ENCODE measurements at places on chromosomes 11 and 22. TPM values are rescaled to one million over a fixed set of nuclear protein-coding genes. Genes with fewer than 3 reads are reported as not detected.

DNA sequence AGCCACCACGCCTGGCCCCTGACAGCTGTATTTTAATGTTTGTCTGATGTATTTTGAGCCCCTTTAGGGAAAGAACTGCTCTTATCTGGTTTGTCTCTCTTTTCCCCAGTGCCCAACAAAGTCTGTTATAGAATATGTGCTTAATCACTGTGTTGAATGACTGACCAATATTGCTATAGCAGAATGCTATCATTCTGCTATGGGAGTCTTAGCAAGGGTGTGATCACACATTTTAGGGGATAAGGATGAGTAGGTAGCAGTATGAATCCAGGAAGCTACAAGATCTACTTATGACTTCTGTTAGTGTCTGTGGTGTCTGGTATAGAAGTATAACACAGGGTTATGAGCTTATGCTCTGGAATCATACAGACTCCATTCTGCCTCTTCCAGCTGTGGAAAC lies 117.5 kb upstream of the RRM1 start:
- no peak for DNase-seq
- H3K4me3 ChIP-seq: no peak overlapping the region

The STIM1 gene
- total RNA-seq: 63.0 TPM

DNA sequence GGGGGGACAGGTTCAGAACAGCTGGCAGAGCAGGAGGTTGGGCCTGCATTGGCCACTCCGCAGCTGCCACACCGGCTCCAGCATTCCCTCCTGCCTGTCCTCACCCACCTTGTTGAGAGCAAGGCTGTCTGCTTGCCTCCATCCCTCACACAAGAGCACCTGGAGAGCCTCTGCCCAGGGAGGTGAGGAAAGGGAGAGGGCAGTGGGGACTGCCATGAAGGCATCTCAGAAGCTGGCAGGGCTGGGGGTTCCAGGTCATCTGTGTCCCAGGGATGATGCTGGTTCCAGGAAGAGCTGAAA lies 27.1 kb downstream of the RSPH14 start:
- DNase-seq: no peak
- H3K27me3 ChIP-seq: no peaks in the 10 kb centered on the region
- no peak overlapping the region for H3K4me3 ChIP-seq
- no peaks in the 10 kb centered on the region for H3K4me1 ChIP-seq
- H3K36me3 ChIP-seq: no peaks in the 10 kb centered on the region

The AQP11 gene
- total RNA-seq: not detected

GRCh38 chr22:37109242-37109917 lies at the start of gene TMPRSS6:
Gene TMPRSS6, minus strand, starts transcription at chr22:37109713. Its CDS starts 6,296 bp downstream, at chr22:37103417.
- H3K4me1 ChIP-seq: no peaks in the 10 kb centered on the region
- H3K4me3 ChIP-seq: no peak within 1 kb of the TSS
- no peak within 1 kb of the TSS for H3K27ac ChIP-seq
- no peaks in the 10 kb centered on the region for H3K36me3 ChIP-seq
- no peak for DNase-seq
- H3K27me3 ChIP-seq: no peaks in the 10 kb centered on the region

- no peaks in the 10 kb centered on the region for H3K4me1 ChIP-seq
- no peak overlapping the region for H3K4me3 ChIP-seq
- no peak for DNase-seq
- no peak overlapping the region for H3K27ac ChIP-seq
Measured at GRCh38 chr11:58640386-58641023, 18.0 kb downstream of the CNTF start.

The BIK gene
- total RNA-seq: not detected

The ABCC8 gene
- total RNA-seq: 13.9 TPM

The GAL gene
- total RNA-seq: not detected

DNA sequence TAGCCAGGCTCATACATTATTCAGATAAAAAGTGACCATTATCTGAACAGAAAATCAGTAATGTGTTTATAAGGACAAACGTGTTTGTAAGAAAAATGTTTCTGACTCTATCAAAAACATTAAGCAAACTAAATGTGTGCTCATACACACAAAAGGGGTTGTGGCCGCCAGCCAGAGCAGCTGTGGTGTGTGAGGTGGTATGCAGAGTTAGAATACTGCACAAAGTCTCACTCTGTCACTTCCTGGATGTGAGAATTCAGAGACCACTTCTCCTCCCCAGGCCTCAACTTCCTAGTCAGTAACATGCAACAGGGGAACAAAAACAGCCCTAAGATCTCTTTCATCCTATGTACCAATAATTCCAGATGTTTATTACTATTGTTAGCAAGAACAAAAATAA lies 9.4 kb downstream of the OR5B21 start:
- H3K27ac ChIP-seq: no peak overlapping the region
- H3K27me3 ChIP-seq: no peaks in the 10 kb centered on the region
- no peak for DNase-seq
- no peaks in the 10 kb centered on the region for H3K36me3 ChIP-seq

DNA sequence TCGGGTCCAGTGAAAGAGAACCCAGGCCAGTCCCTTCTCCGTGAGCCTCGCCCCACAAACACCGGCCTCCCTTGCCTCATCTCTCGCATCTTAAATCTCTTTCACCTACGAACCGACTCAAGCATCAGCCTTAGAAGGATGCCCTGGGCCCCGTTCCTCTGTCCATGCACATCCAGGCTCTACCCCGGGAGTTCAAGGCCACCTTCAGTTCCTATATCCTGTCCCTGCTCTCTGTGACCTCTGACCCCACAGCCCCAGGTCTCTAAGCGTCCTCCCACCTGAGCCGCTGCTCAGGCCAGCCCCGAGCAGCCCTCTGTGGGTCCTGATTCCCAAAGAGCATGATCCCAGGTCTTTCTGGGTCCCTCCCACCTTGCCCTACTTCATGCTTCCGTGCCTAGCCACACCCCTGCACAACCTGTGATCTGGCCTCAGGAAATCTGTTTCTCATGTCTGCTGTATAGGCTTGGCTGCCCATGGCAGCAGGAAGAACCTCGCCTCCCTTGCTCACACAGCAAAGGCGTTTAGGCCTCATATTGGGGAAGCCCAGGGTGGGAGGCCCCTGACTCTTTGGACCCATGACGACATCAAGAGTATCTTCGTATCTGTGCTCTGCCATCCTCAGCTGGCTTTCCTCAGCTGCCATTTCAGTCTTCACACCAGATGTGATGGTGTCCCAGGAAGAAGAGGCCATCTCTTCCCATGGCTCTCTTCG lies 77.5 kb upstream of the SEPTIN5 start:
- no peaks in the 10 kb centered on the region for H3K27me3 ChIP-seq
- H3K36me3 ChIP-seq: no peaks in the 10 kb centered on the region
- no peak overlapping the region for H3K4me3 ChIP-seq

The FUT4 gene
- total RNA-seq: 23.4 TPM

DNA sequence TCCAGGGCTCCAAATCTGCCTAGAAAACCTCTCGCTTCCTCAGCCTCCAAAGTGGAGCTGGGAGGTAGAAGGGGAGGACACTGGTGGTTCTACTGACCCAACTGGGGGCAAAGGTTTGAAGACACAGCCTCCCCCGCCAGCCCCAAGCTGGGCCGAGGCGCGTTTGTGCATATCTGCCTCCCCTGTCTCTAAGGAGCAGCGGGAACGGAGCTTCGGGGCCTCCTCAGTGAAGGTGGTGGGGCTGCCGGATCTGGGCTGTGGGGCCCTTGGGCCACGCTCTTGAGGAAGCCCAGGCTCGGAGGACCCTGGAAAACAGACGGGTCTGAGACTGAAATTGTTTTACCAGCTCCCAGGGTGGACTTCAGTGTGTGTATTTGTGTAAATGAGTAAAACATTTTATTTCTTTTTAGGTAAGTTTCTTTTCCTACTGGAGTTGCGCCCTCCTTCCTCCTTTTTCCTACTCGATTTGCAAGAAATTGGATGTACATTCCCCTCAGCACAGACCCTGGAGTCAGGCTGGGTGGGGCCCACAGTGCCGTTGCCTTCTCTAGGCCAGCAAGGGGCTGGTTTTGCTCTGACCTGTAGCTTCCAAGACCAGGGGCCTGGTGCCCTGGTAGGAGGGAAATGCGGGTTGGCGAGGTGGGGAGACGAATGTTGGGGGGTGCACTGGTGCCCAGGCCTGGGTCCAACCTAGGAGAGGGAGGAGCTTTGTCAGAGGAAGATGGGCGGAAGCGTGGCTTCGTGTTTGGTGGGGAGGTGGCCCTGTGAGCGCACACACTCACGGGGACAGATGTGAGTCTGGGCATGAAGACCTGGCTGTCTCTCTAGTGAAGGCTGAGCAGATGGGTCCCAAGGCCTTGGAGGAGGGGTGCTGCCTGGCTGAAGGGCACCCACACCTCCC lies 50.6 kb downstream of the ST14 start:
- H3K36me3 ChIP-seq: no peaks in the 10 kb centered on the region
- no peaks in the 10 kb centered on the region for H3K4me1 ChIP-seq
- H3K27me3 ChIP-seq: no peaks in the 10 kb centered on the region
- no peak overlapping the region for H3K27ac ChIP-seq

The MRGPRX4 gene
- total RNA-seq: not detected

- DNase-seq: no peak
- H3K4me1 ChIP-seq: peaks cover 6% of the 10 kb centered on the region
- H3K36me3 ChIP-seq: no peaks in the 10 kb centered on the region
- H3K4me3 ChIP-seq: no peak overlapping the region
Measured at GRCh38 chr22:40381461-40381860, 11.1 kb downstream of the SGSM3 start.

The MAP6 gene
- total RNA-seq: 15.6 TPM

The ST14 gene
- total RNA-seq: 4.9 TPM

- no peak for DNase-seq
- no peak overlapping the region for H3K27ac ChIP-seq
- H3K36me3 ChIP-seq: no peaks in the 10 kb centered on the region
- no peak overlapping the region for H3K4me3 ChIP-seq
Measured at GRCh38 chr11:110452720-110453119, 23.0 kb downstream of the FDX1 start.

GRCh38 chr11:62830904-62831519 lies 839 bp downstream of the STX5 start:
- peaks cover 30% of the 10 kb centered on the region for H3K36me3 ChIP-seq
- peak overlapping the region; percentile 96 for H3K27ac ChIP-seq
- DNase-seq: no peak

The POU2AF2 gene
- total RNA-seq: not detected

- no peak overlapping the region for H3K27ac ChIP-seq
- H3K27me3 ChIP-seq: no peaks in the 10 kb centered on the region
- H3K36me3 ChIP-seq: no peaks in the 10 kb centered on the region
Measured at GRCh38 chr11:132258875-132259274, 888.5 kb downstream of the NTM start.

DNA sequence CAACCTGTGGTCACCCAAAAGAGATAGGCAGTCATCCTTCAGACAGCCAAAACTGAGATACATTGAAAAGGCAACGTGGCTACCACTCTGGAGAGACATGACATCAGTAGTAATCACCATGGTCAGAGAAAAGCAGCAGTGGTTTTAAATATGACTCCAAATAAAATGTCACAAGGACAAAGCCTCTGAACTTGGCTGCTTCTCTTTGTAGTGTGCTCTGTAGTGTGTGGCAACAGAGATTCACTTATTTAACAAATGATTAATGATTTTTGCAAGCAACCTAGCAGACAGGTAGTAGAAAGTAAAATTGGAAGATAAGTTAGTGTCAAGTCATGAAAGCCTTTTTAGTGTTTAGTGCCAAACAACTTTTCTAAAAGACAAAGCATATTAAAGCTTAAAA lies 63.5 kb downstream of the PAX6 start:
- no peaks in the 10 kb centered on the region for H3K4me1 ChIP-seq
- H3K27me3 ChIP-seq: no peaks in the 10 kb centered on the region
- no peak overlapping the region for H3K27ac ChIP-seq
- no peaks in the 10 kb centered on the region for H3K36me3 ChIP-seq

The NPAT gene
- 21.0 TPM for total RNA-seq

DNA sequence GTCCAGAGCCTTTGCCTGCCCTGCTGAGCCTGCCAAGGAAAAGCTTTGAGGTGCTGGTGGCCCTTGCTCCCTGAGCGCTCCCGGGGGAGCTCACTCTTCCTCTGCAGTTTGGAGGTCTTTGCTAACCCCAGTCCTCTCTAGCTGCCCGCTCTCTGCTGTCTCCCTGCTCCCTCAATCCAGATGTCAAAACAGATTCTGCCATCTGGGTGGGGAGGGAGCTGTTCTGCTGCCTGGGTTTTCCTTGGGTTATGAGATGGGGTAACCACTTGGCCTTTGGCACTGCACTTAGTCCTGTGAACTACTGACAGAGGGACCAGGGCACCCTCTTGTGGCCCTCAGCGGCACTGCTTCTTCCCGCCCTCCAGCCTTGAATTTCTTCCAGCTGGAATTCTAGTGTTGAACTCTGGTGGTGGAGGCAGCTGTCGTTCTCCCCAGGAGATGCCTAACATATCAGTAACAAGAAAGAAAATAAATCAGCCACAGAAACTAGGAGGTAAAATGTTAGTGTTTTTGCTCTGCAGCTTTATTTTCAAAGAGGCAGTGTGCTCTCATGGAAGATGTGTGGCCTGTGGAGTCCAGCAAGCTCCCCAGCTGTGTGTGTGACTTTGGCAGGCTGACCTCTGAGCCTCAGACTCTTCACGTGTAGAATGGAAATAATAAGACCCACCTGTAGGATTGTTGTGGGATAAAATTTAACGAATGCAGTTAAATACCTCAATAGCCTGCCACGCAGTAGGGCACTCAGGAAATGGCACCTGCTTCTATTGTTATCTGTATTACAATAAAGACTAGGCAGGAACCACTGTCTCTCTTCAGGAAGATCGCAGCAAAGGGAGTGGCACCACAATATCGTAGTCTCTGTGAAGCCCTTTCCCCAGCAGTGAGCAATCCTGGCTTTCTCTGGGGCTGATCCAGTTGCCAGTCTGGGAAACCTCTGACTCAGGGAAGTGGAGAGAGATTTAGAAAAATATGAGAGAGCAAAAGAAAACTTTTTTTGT lies 23.4 kb downstream of the ARFGAP2 start:
- peaks cover 9% of the 10 kb centered on the region for H3K4me1 ChIP-seq
- H3K27me3 ChIP-seq: no peaks in the 10 kb centered on the region
- no peak overlapping the region for H3K27ac ChIP-seq
- DNase-seq: no peak

The MMP12 gene
- total RNA-seq: not detected

DNA sequence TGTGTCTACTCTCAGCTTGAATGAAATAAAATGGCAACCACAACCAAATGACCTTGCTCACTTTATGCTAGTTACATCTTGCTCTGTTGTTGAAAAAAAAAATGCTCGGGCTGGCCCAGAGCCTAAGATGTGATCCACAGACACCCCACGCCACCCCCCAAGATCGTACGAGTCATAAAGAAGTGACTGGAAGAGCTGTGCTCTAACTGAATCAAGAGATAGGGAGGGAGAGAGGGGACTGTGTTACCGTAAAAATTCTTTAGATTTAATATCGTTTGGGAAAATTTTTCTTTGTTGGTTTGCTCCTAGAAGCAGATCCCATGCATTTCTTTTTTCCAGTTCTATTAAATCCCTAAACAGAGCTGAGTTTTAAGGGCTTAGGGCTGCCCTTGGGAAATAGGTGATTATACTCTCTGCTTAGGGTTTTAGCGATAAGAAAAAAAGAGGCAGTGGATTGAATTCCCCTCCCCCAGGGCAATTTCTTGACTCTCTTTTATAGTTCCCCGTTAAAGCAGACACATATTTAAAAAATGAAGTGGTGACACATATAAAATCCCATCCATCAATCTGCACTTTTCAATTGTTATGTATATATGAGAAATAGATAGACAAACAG lies 14.5 kb downstream of the MAML2 start:
- no peak overlapping the region for H3K4me3 ChIP-seq
- DNase-seq: no peak
- H3K27ac ChIP-seq: peak overlapping the region; percentile 29
- no peaks in the 10 kb centered on the region for H3K27me3 ChIP-seq
